Fibroblast of lung (primary cell): ENCODE measurements at places on chromosomes 7 and 10. TPM values are rescaled to one million over a fixed set of nuclear protein-coding genes. Genes with fewer than 3 reads are reported as not detected.

NME8 gene
- not detected in 2 replicates for total RNA-seq

AFAP1L2 gene
- total RNA-seq, result 0.17 and 0.77 TPM in 2 replicates

UCN3 gene
- total RNA-seq, result not detected in 2 replicates

SH2B2 gene
- 2.0 and 2.3 TPM in 2 replicates for total RNA-seq

ITPRID1 gene
- not detected in 2 replicates for total RNA-seq

CDH23 gene
- total RNA-seq, result 0.17 and 0.51 TPM in 2 replicates

SPDYE16 gene
- 0.17 and 0.51 TPM in 2 replicates for total RNA-seq

CUEDC2 gene
- total RNA-seq, result 60.8 and 63.2 TPM in 2 replicates

TTYH3 gene
- total RNA-seq, result 15.4 and 19.7 TPM in 2 replicates

TMEM236 gene
- total RNA-seq, result under 0.01 and 0.17 TPM in 2 replicates

NUTM2E gene
- under 0.01 TPM in 1 of 2 replicates, not detected in the other for total RNA-seq

C7orf57 gene
- not detected in 2 replicates for total RNA-seq

AKR1D1 gene
- not detected in 2 replicates for total RNA-seq

PSMA2 gene
- total RNA-seq, result 27.2 and 33.6 TPM in 2 replicates

ZNF804B gene
- not detected in 2 replicates for total RNA-seq

PDE6C gene
- total RNA-seq, result not detected in 2 replicates

PNLIPRP1 gene
- not detected in 2 replicates for total RNA-seq

SPRN gene
- under 0.01 and 0.33 TPM in 2 replicates for total RNA-seq
